ENCODE measurements at places on chromosomes 1 and 21.
A peak's percentile ranks its signal among the peaks of the same experiment; 100 is the strongest.

- DNase-seq = peak; percentile 72
Measured at GRCh38 chr1:101388904-101389546, 152.2 kb downstream of the S1PR1 start.

DNA sequence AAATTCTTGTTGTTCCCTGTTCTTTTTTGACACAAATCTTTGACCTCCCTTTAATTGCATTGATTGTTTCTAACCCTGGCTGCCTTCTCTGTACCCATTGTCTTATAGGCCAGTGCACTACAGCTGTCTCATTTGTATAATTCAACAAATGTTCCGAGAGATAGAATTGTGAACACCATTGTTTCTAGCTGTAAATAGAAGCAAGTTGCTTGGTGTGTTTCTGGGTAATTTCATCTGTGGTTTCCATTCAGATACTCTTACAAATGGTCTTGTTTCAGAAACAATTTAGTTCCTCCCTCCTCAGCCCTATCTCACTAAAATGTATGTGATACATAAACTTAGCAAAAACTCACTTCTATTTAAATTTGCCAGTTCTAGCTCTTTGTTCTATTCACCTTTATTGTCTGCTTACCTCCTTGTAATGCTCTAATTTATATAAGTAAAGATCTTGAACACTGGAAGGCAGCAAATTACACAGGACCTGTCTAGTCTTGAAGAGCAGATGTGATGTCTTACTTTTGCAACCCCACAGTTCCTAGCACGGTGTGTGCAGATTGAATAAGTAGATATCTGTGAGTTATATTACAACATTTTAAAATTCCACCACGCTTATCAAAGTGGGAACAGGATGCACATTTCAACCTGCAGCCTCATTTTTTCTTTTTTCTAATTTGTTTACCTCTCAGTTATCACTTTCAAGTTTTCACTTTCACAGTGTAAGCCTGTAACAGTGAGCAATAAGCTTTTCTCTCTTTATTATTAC, 515.6 kb upstream of the ZP4 start:
- DNase-seq = no peak

DNA sequence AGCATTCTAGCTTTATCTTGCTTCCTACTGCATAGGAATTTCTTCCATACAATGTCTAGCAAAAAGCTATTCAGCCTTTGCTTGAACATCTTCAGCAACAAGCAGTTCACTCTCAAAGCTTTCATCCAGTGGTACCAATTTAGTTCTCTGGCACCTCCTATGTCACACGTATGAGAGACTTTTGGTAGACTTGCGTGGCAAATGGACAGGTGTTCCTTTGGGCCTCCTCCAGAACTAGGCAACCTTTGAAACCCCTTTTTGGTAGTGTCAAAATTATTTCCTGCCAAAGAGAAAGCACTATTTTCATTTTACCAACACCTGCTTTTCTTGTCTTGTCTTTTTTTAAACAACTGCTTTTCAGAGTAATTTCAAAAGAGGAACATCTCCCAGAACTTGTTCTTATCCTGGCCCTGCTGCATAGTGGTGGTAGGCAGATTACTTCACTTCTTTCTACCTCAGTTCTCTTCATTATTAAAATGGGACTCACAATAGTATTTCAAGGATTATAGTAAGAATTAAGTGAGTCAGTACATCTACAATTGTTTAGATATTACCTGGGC, 122.4 kb downstream of the MAST2 start:
- DNase-seq = no peak

DNA sequence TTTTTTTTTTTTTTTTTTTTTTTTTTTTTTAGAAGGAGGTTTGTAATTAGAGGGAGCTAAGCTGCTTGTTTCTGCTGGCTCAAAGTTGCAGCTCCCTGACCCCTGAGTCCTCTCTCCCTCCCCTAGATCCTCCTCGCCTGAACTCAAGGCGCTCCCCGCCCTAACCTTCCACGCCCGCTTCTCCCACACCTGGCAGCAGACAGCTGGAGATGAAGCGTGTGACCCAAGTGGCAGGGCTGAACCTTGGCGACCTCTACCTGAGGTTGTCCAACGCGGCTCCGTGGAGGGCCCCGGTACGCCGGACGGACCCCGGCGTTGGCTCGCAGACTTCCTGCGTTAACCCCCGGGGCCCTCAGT, 795 bp downstream of the NGF start:
- no peak for DNase-seq

GRCh38 chr1:83058327-83058726, 940.6 kb downstream of the TTLL7 start:
- DNase-seq = no peak

GRCh38 chr1:175591083-175591743, 152.2 kb downstream of the TNR start:
- no peak for DNase-seq

GRCh38 chr1:232377494-232377770, 252.5 kb downstream of the SIPA1L2 start:
- no peak for DNase-seq

GRCh38 chr1:119235120-119235519, 94.7 kb upstream of the WARS2 start:
- DNase-seq = no peak

GRCh38 chr21:45302082-45303061, 14.7 kb upstream of the POFUT2 start:
- DNase-seq = peak; percentile 87

All from activated CD4-positive, alpha-beta T cell treated with anti-CD3 and anti-CD28 coated beads, Interleukin-2, amount 10 ng/mL, durations not matched to agents 24 days and 14 days (primary cell).